ENCODE measurements at places on chromosomes 7 and 10. TPM values are rescaled to one million over a fixed set of nuclear protein-coding genes. Genes with fewer than 3 reads are reported as not detected.

PDE6C gene
- not detected for total RNA-seq

AKR1C4 gene
- total RNA-seq, result 0.25 TPM

MCM10 gene
- total RNA-seq, result 62.6 TPM

FAM13C gene
- total RNA-seq, result 0.18 TPM

GRCh38 chr10:7337431-7338171, 73.2 kb downstream of the SFMBT2 start:
- DNase-seq, result no peak

GRCh38 chr7:47932016-47932415, 16.2 kb downstream of the PKD1L1 start:
- no peak for DNase-seq

DNA sequence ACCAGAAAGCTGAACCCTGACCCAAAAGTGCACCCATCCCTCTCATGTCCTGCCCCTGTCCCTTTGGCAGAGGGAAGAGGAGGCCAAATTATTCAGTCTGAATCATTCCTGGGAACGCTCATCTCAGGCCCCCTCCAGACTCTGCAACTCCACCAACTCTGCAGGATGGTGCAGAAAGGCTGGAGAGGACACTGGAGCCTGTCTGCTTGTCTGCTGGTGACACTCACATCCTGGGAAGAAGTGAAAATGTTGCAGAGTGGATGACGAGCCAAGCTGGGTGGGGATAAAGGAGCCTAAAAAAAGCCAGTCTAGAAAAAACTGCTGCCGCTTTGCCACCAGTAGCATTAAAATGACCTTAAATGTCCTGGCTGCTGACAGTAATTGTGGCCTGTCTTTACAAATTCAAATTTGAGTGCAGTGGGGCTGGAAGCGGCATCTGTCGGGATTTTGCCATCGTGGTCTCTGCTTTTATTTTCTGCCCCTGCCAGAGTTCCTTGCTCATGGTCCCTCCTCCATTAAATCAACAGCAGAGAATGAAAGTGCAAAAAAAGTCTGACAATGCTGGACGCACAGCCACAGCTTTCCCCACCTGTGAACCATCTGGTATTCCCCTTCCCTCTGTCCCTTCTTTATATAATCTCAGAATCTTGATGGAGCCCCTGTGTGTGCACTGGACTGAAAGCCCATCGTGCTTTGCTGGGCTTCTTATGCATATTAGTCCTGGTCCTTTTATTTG, 63.9 kb downstream of the STK17A start:
- no peak for DNase-seq

- DNase-seq, result no peak
Measured at GRCh38 chr7:141748396-141748795, 10.2 kb downstream of the SSBP1 start.

DNA sequence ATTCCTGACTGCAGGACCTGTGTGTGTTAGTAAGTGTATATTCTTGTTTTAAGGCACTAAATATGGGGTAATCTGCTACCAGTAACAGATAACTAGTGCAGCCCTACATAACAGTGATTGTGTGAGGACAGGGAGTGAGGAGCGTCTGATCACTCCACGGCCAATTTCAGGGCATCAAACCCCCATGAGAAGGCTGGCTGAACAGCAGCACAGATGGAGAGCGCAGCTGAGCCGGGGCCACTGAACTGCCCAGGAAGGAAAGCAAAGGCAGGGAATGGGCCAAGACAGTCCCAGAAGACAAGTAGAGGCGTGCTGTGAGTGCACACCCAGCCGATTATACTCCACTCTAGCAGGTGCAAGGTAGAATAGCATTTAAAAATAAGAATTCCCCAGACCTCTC, 157.1 kb upstream of the CHST15 start:
- no peak for DNase-seq

DNA sequence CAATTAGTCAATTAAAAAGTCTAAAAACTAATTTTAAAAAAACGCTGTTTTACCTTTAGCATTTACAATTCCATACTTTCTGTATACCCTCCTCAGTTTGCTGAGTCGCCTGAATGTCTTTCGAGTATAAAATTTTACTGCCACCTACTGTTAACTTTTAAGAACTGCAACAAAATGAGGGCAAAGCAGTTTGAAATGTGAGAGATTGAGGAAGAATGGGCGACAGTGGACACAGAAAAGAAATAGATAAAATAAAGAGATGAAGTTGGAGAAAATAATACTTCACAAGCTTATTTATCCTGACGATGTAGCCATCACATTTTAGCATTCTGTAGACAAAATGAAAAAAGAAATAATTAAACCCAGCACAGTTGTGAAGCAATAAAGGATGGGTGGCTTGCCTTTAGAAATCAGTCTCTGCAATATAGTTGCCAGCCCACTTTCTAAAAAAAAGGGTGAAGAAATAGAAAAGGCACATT, 110.8 kb upstream of the PTN start:
- peak; percentile 43 for DNase-seq
